Activated CD4-positive, alpha-beta T cell treated with anti-CD3 and anti-CD28 coated beads, Interleukin-10, Interleukin-2, amounts not matched to agents 100 ng/mL and 50 ng/mL, durations not matched to agents 16 hours and 8 hours (primary cell): ENCODE measurements at places on chromosomes 2 and 18.

DNA sequence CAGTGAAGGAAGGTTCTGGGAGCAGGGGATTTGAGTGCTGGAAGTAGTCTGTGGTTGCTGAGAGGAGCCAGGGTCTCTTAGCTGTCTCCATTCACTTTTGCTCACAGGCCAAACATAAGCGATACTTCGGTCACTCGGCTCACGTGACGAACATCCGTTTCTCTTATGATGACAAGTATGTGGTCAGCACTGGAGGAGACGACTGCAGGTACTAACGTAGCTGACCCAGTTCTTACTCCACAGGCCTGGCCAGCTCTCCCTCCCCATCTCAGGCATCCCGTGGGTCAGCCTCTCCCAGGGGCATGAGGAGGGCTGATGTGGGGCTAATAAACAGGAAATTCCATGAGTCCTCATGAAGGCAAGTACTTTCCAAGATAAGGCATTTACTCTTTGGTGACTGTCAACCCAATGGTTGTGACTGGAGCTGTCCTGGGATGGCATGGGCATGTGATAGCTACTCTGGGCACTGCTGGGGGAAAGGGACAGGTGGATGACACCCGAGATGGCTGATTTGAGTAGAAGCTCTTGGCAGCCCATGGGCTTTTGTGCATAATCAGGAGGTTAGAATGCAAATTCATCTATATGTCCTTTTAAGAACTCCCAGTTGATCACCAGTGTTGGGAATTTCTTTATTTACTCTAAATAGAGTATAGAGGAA is 81.6 kb downstream of the RTN4 start:
- no peak for DNase-seq

GRCh38 chr18:11976315-11977152 is 4.8 kb upstream of the IMPA2 start:
- DNase-seq, result no peak

- DNase-seq, result no peak
Observed at GRCh38 chr2:18412980-18413675, 147.3 kb downstream of the RDH14 start.

DNA sequence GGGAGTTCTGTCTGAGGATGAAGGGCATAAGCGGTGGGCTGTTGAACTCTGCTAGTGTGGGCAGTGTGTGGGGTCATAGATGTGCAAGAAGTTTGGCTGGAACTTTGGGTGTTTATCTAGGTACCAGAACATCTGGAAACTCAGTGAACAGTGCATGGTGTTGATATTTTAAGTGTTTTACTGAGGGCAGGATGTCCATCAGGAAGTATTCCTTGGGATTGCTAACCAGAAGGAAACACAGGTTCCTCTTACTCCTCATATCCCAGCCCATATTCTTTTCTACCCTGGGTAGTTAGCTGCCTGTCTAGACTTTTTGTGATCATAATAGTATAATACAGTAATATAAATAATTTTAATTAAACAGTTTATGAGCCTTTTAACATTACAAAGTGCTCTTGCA is 15.5 kb downstream of the BABAM2 start:
- no peak for DNase-seq

DNA sequence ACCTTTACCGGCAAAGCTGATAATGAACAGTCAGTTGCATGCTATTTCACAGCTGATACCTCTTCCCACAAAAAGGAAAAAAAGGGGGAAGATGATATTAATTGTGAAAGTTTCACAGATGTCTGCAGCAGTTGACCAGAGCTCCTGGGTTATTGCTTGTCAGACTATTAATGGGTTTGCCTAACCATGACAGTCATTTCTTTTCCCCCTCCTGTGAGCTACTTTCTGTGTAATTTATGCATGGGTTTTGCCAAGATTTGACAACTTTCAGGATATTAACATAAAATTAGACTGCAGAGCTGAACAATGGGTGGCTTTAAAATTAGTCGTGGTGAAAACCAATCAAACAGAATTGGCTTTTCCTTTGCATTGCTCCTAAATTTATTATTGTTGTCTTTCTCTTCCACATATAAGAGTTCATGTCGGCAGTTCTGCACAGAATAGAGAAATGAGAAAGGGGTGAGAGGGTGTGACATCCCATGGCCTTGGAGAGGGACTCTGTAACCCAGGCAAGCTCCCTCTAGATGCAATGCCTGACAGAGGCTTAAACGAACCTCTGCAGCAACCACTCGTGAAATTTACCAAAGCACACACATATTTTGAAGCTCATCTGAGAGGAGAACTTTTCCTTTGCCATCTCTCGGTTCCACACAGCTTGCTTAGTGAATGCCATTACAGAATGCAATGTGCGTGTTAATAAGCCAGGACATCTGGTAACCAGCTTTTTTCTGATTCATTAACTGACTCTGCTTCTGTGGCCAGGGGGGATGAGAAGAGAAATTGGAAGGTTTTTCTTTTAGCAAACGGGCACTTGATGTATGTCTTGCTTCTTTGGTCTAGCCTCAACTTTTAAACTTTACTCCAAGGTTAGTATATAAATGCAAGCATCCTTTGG is 82.2 kb upstream of the ITGA4 start:
- no peak for DNase-seq

DNA sequence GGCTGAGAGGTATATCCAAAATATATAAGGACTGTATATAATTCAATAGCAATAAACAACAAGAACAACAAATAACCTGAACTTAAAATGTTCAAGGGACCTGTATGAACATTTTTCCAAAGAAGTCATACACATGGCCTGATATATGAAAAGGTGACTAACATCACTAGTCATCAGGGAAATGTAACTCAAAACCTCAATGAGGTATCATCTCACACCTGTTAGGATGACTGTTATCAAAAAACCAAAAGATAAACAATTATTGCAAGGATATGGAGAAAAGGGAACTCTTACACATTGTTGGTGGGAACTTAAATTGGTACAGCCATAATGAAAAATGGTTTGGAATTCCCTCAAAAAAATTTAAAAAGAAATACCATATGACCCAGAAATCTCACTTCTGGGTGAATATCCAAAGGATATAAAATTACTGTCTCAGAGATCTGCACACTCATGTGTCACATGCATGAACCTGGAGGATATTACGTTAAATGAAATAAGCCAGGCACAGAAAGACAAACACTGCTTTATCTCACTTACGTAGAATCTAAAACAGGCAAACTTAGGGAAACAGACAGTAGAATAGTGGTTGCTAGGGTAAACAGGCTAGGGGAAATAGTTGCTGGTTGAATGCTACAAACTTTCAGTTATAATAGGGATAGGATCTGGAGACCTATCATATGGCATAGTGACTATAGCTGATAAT is 334.5 kb upstream of the MMADHC start:
- DNase-seq, result no peak

- DNase-seq, result no peak
Observed at GRCh38 chr2:43553341-43553855, 42.4 kb downstream of the THADA start.
